Lung (tissue), 17 donors: ENCODE measurements at places on chromosomes 5 and 9. TPM values are rescaled to one million over a fixed set of nuclear protein-coding genes. Genes with fewer than 3 reads are reported as not detected.

PCDHB10 gene
- total RNA-seq = 6.3 TPM

PCDHGC5 gene
- 2.7 TPM for total RNA-seq

- peak; percentile 81 for DNase-seq
Measured at GRCh38 chr5:36875051-36875789, 1.3 kb upstream of the NIPBL start.

- DNase-seq = no peak
Measured at GRCh38 chr9:4287386-4287785, 12.5 kb downstream of the GLIS3 start.

GRCh38 chr5:10699987-10700386 is 61.0 kb downstream of the DAP start:
- DNase-seq = no peak
